T-helper 1 cell treated with Interleukin-12 subunit alpha and Interleukin-12 subunit beta and Interleukin-4 antibody, amounts not matched to agents 30 ng/mL and 1 ng/mL, for 36 hours (primary cell): ENCODE measurements at places on chromosomes 2 and 18. TPM values are rescaled to one million over a fixed set of nuclear protein-coding genes. Genes with fewer than 3 reads are reported as not detected.

The YWHAQ gene
- total RNA-seq, result 217 and 223 TPM in 2 replicates

The SIGLEC15 gene
- not detected in 2 replicates for total RNA-seq

The BZW1 gene
- total RNA-seq, result 267 and 276 TPM in 2 replicates

The DSG3 gene
- total RNA-seq, result not detected in 2 replicates

The KRTCAP3 gene
- 4.8 and 5.5 TPM in 2 replicates for total RNA-seq

The ATP5MC3 gene
- total RNA-seq, result 208 and 218 TPM in 2 replicates

The SLC9A4 gene
- 0.15 and 0.20 TPM in 2 replicates for total RNA-seq

The CHST10 gene
- 4.2 TPM in 2 replicates for total RNA-seq

The VWA3B gene
- not detected in 2 replicates for total RNA-seq

The XPO1 gene
- total RNA-seq, result 179 and 191 TPM in 2 replicates

The MAP3K19 gene
- total RNA-seq, result not detected in 2 replicates

The ALK gene
- total RNA-seq, result not detected in 2 replicates

The STARD6 gene
- 0.27 TPM in 1 of 2 replicates, not detected in the other for total RNA-seq

The GKN2 gene
- total RNA-seq, result not detected in 2 replicates

The STPG4 gene
- total RNA-seq, result 0.22 TPM in 1 of 2 replicates, not detected in the other

The ALPP gene
- not detected in 2 replicates for total RNA-seq

The SCN3A gene
- total RNA-seq, result 0.02 TPM in 1 of 2 replicates, not detected in the other

The TRIM54 gene
- total RNA-seq, result 0.10 TPM in 1 of 2 replicates, not detected in the other
